AML-193 (cell line): ENCODE measurements at places on chromosomes 7 and 10.

DNA sequence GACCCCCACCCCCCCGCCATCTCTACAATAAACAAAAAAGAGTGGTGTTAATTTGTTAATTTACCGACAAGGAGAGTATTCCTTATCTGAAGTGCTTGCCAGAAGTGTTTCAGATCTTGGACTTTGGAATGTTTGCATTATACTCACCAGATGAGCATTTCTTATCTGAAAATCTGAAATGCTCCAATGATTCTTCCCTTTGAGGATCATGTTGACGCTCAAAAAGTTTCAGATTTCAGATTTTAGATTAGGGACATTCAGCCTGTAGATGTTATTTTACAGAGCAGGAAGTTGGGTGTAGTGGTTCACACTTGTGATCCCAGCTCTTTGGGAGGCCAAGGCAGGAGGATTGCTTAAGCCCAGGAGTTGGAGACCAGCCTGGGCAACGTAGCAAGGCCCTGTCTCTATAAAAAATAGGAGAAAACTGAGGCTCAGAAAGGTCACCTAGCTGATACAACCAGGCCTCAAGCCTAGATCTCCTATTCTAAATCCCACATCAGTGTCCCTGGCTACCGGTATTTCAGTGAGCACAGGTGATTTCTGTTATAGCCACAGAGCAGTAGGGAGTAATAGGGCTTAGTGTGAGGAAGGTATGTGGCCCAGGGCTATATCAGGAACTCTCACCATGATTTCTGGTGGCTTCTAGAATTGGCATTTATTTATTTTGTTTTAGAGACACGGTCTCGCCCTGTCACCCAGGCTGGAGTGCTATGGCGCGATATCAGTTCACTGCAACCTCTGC is 35.4 kb downstream of the TMEM120A start:
- DNase-seq, result no peak

DNA sequence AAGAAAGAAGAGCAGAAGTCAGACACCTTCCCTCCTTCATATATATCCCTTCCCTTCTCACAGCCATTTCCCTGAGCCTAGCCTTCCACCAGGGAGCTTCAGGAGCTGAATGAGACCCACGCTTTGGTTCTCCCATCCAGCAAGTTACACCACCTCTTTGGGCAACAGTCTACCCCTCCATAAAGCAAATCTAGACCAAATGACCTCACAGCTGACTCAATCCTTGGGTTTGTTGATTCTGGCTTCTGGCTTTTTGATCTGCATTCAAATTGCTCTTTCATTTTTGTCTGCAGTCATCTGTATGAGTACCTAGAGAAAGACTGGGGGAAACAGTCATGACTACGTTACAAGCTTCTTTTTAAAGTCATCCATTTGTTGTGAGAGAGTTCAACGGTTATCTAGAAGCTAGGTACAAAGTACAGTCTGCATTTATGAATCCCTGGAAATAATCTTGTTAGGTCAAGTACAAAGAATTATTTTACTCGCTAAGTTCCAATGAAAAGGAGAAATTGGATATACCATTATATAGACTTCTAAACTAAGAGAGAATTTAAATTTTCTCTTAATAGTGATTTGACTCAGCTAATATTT is 86.3 kb downstream of the RAB11FIP2 start:
- DNase-seq, result no peak

- DNase-seq, result no peak
These were observed 69.5 kb upstream of the CDK13 start for GRCh38 chr7:39880556-39880955.

DNA sequence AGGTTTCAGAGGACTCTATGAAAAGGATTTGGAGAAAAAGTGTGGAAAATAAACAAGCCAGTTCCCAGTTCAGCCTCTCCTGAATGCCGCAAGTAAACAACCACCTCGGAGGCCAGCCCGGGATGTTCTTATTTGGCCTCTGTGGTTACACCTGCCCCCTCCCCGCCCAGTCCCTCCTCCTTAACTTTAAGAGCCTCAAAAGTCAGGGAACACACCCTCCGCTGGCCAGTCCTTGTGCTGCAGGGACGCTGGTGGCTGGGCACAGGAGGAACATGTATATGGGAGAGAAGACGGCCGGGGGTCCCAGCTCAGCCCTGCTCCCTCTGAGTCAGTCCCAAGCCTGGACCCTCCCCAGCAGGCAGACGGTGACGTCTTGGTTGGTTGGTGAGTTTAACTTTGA is 6.1 kb downstream of the CHST3 start:
- DNase-seq, result no peak

- no peak for DNase-seq
These were observed 93.8 kb downstream of the WDR37 start for GRCh38 chr10:1149793-1150637.

GRCh38 chr7:74012842-74013249 is 15.1 kb upstream of the ELN start:
- no peak for DNase-seq

GRCh38 chr10:35644050-35644950 is 2.2 kb upstream of the FZD8 start:
- no peak for DNase-seq

DNA sequence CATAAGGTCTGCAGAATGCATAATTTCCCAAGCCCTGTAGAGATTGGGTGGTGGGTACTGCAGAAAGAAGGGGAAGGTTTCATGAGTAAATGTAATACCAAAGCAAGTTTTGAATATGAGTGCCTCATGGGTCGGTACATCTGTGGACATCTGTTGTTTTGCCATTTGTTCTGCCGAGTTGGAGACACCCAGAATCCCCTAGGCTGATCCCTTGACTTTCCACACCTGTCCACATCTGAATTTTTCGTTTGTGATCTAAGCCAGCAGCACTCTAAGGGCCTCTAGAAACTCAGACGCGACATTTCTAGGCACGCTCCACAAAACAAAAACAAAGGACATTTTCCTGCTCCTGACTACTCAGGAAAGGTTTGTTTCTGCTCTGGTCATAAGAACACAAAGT is 11.7 kb upstream of the SLF2 start:
- no peak for DNase-seq

GRCh38 chr7:48416327-48416908 is 245.2 kb downstream of the ABCA13 start:
- DNase-seq, result no peak

DNA sequence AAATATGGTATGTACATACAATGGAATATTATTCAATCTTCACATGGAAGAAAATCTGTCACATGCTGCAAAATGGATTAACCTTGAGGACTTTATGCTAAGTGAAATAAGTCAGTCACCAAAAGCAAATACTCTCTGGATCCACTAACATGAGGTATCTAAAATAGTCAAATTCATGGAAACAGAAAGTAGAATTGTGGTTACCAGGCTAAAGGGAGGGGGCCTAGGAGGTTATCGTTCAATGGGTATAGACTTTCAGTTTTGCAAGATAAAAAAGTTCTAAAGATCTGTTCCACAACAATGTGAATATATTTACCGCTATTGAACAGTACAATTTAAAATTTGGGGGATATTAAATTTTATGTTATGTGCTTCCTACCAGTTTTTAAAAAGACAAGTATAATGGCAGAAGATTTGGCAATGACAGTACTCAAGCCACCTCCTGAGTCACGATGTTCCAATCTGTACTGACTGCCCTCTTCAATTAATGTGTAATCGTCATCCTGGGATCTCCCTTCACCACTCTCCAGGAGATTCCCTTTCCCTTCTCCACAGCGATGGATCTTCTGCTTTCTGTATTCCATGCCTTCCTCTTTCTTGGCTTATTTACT is 32.3 kb upstream of the IL6 start:
- no peak for DNase-seq

DNA sequence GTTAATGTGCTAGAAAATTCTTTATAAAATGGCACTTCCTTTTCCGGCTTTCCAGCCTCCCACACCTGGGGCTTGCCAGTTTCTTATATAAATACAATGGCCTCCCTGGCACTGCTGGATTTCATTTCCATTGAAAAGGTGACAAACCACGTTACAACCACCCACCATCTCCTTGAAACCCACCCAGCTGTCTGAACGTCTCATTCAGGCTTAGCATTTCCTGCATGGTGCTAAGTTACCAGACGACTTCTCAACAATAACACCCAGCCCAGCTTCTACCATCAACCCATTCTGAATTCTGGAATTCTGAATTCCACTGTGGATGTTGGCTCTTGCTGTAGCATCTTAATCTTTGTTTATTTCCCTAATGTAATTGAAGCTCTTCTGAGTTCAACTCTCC is 499.8 kb upstream of the CELF2 start:
- DNase-seq, result no peak

DNA sequence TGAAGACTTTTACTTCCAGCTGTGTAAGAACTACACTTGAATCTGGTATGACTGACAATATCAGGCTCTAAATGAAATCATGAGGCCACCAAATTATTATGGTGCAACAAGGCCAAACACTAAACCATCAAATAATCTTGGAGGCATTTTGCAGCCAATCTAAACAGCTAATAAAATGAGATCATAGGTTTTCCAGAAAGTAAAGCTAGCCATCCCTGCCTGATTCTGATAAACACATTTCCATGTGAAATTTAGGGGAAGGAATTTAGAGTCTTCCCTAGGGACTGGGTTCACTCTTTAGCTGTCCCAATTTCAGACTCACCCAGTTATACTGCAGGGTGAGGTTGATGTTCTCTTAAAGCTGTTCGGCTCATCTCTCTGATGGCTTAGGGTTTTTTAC is 190.3 kb upstream of the TMEM196 start:
- DNase-seq, result no peak

- DNase-seq, result no peak
These were observed 16.2 kb downstream of the DUSP5 start for GRCh38 chr10:110513949-110514348.

- peak; percentile 81 for DNase-seq
These were observed at the start of gene GSTO1 for GRCh38 chr10:104254493-104255310. GSTO1 (plus strand) TSS chr10:104254892; CDS start chr10:104254929, 37 bp downstream.

- DNase-seq, result no peak
These were observed 18.0 kb downstream of the VSTM2A start for GRCh38 chr7:54560198-54560597.

GRCh38 chr7:134343136-134343535 is 26.4 kb upstream of the SLC35B4 start:
- DNase-seq, result no peak

DNA sequence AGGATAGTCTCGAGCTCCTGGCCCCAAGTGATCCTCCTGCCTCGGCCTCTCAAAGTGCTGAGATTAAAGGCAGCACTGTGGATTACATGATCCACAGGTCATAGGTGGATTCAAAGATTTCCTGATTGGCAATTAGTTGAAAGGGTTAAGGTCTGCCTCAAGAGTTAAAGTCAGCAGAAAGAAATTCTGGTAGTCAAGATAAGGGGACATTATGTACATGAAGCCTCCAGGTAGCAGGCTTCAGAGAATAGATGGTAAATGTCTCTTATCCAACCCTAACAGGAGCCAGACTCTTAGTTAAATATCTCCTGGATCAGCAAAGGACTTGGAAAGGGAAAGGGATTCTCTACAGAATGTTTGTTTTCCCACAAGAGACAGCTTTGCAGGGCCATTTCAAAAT is 93.7 kb downstream of the SKIDA1 start:
- DNase-seq, result no peak

DNA sequence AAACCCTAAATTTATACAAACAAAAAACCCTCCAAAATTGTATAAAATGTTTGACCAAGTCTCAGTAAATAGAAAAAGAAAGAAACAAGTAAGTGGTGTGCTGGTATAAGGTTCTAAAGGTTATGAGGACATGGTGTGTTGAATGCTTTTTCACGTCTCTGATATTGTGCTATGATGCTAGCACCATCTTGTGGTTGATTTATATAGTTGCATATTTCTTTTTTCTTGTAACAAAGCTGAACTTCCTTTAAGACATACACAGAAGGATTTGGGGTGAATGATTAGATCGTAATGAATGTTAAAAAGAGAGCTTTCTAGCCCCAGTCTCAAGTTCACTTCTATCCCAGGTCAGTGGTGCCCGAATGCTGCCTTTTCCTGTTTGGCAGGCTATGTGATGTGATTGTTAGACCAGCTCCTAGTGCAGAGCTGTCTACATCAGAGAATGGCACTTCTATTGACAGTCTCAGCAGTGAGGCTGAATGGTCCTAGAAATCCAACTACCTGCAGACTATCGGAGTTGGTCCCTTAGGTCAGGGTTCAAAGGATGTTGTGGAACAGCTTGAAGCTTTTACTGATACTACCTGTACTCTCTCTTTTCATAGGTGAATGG is 25.0 kb downstream of the VTI1A start:
- peak; percentile 64 for DNase-seq

- no peak for DNase-seq
These were observed 82.8 kb upstream of the PDE1C start for GRCh38 chr7:32153006-32153405.

DNA sequence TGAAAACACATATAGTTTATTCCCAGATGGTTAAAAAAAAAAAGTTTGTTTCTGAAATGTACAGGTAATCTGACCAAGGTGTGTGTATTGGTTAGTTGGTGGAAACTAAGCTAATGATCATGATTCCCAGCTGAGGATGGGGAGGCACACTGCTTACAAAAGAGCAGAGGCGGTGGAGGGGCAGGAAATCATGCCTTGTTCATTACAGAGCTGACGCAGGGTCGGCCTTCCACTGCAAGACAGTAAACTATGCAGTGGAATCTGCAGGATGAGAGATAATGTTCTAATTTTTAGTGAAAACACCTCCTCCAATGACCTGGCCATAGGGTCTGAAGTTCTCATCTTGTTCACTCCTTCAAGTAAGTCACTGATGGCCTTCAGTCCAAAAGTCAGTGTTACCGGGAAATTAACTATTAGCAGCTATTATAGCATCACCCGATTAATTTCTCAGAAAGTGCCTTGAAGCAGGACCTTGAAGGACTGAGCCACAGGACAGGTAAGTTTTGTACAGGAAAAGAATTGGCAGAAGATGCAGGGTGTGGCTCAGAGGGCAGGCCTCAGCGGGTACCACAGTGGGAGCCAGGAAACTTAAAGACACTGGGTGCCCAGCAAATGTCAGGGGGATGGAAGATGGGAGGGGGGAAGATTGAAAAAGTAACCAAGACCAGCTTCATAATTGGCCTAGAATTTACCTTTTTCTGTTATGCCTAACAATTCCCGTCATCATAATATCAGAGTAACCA is 36.0 kb downstream of the MYOF start:
- DNase-seq, result no peak

GRCh38 chr10:598415-599170 is 90.9 kb downstream of the DIP2C start:
- no peak for DNase-seq
